ENCODE measurements at places on chromosomes 7 and 10. TPM values are rescaled to one million over a fixed set of nuclear protein-coding genes. Genes with fewer than 3 reads are reported as not detected.

CDK14 gene
- total RNA-seq = 4.6 TPM

PLPP4 gene
- total RNA-seq = not detected

TUBB8 gene
- total RNA-seq = not detected

C10orf71 gene
- not detected for total RNA-seq

All from T-helper 17 cell (primary cell).